G401 (cell line): ENCODE measurements at places on chromosomes 4 and X.
A peak's percentile ranks its signal among the peaks of the same experiment; 100 is the strongest.

DNA sequence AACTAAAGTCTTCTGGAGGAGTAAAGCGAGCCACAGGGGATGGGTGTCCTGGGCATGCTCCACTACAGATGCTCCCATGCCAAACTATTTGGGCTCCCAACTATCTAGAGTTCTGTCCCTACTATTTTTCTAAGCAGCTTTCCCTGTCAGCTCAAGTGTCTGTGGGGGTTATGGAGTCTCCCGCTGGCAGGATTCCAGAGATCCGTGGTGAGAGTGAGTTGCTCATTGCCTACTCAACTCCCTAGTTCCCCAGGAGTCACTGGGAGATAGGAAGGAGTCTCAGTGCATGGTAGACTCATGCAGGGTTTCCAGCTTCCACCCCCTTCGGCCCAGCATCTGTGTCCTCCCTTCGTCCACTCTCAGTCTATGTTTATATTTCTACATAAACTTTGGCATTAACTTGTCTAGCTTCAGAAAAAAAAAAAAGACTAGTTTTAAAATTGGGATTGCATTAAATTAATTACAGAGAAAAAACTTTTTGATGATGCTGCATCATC lies 55.1 kb upstream of the INPP4B start:
- no peak for DNase-seq

DNA sequence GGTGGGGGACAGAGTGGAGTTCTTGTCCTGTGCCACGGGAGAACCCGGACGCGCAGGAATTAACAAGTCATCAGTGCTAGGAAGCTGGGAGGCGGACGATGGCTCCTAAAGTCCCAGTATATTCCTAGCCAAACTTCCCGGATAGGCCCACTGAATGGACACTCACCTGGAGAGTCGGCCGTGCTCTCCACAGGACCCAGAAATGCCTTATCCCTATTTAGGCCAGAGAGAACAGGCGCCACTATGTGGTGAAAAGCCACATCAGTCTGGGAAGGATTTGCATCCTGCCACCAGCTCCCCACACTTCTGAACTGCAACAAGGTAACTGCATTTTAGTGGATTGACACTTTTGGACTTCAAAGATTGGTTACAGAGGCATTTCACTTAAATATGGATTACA lies 1.1 kb downstream of the CFAP299 start:
- peak; percentile 68 for DNase-seq

DNA sequence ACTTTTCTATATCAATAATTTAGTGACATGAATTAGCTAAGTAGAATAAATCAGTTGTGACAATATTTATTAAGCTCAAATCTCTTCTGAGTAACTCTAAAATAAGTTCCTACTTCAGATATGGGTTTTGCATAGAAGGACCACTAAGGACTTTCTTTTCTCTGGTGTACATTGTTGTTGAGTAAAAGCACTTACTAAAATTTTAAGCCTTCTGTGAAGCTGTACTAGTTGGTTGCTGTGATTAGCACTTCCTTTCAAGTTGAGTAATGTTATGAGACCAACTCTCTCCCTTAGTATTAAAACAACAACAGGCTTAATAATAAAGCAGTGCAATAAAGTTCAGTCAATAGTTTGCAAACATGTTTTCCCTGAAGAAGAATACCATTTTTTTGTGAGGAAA lies 667.4 kb upstream of the NDST4 start:
- DNase-seq, result no peak

DNA sequence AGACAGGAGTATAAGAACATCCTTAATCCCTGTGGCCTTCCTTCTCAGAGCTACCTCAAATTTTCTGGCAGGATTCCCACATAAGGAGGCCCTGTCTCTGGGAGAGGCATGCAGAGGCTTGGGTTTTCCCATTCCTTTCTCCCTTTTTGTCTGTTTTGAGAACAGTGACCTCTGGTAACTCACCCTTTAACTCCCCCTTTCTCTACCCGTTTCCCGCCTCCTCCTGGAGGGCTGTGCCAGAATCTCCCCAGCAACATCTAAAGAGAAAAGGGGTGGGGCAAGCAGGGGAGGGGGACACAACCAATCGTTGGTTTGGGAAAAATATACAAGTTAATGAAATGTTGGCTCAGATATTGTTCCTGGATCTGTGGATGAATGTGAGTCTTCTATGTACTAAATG lies 303.7 kb upstream of the IRS4 start:
- no peak for DNase-seq

- no peak for DNase-seq
Observed at GRCh38 chrX:64190136-64190740, 15.3 kb downstream of the AMER1 start.

DNA sequence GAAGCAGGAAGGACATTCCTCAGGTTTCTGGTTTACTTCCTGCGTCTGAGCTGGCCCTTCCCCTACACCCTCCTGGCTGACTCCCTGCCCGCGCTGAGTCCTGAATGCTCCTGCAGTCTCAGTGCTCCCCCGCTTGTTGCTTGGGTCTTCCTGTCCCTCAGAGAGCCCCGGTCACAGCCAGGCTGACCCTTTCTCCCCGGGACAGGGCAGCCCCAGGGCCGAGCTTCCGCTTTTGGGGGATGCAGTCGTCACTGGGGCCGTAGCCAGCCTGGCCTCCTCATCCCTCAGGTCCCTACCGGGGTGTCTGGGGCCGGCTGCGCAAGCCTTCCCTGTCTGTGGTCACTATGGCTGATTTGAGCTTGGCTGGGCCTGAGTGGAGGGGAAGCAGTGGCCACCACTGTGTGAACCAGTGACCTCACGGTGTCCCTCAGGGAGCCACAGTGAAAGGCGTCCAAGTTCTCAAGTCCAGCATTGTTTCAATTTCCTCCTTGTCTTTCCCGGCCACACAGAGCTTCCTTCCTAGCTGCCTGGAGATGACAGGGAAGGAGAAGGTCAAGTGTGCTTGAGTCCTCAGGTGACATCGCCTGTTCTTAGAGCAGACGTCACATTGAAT lies 34.1 kb upstream of the ASMTL start:
- no peak for DNase-seq

DNA sequence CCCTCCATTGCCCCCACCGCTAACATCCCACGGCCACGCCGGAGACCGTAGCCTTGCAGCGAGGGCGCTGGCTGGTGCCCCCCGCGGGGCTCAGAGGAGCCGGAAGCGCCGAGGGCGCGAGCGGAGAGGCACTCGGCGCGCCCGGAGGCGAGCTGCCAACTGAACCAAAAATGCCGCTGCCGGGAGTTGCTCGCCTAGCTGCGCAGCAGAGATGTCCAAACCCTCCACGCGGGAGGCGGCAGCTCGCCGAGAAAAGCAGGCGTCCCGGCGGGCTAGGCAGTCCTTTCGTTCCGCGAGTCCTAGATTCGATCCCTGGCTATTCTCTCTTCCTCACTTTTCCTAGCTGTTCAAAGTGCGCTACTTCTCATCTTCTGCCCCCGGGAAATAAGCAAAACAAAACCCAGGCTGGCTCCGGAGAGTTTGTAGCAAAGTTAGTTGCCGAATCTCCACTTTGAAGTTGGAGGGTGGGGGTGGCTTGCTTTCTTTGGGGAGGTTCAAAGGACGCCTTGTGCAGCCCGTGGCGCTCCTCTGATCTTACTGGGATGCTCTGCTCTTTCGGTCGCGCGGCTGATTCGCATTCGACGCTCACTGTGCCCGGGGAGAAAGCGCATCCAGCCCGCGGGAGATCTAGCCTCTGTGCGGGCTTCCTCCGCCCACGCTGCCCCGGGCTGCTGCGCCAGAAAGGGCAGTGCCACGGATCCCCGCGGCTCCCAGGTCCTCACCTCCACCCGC lies 723 bp downstream of the NKX6-1 start:
- no peak for DNase-seq

DNA sequence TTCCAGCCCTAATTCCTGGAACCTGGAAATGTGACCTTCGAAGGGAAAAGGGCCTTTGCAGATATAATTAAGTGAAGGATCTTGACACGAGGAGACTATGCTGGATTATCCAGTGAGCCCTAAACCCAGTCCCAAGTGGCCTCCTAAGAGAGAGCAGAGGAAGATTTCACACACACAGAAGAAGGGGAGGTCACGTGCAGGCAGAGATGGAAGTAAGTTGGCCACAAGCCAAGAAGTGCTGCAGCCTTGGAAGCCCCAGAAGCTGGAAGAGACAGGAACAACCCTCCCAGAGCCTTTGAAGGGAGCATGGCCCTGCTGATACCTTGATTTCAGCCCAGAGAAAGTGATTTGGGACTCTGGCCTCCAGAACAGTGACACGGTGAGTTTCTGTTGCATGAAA lies 51.9 kb downstream of the EVC2 start:
- DNase-seq, result no peak

DNA sequence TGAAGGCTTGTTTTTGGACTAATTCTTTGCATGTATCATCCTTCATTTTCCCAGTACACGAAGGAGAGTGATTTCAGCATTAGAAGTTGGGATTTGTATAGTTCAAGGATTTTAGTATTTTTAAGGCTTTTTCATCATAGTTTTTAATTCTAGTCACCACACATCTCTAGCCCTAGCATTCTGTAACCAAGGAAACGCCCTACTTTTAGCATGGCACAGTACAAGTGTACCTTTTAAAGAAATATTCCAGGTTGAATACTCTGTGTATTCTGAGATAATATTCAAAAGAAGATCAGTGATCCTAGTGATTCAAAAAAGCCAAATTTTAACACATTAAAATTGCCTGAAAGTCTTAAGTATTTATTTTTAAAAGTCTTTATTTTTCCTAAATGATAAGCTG lies 150.5 kb downstream of the RAP1GDS1 start:
- peak; percentile 11 for DNase-seq
